AG09319 (cell line): ENCODE measurements at places on chromosomes 7 and 10.

DNA sequence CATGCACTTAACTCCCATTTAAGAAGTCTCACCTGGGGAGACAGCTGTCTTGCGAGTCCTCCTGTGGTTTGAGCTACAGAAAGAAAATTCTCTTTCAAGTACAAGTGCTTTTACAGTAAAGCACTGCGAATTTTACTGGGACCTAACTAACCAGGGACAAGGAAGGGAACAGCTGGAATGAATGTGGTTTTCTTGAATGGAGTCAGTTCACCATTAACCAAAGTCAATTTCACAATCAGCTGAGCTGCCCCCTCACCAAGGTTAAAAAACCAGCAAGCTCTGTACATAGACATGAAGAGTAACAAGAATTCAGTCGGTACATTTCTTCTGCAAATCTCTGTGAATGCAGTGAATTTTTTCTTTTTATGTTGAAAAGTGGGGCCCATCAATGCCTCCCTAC is 56.3 kb downstream of the GFRA1 start:
- no peak for DNase-seq

GRCh38 chr10:44397476-44398225 is 12.8 kb upstream of the CXCL12 start:
- DNase-seq: no peak

DNA sequence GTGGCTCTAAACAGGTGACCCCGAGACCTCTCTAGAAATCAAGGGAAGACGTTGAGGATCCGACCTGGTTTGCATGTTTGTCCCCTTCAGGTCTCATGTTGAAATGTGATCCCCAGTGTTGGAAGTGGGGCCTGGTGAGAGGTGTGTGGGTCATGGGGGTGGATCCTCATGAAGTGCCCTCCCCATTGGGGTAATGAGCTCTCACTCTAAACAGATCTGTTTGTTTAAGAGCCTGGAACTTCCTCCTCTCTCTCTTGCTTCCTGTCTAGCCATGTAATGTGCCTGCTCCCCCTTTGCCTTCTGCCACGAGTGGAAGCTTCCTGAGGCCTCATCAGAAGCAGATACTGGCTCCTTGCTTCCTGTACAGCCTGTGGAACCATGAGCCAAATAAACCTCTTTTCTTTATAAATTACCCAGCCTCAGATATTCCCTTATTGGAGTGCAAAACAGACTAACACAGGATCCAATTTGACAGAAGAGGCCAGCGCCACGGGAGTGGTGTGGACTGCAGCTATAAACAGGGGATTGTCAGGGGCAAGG is 10.8 kb upstream of the POLM start:
- DNase-seq: no peak

GRCh38 chr7:101558742-101559325 is 70.3 kb downstream of the MYL10 start:
- DNase-seq: no peak

- no peak for DNase-seq
Measured at GRCh38 chr7:84536271-84536870, 341.8 kb upstream of the SEMA3A start.

DNA sequence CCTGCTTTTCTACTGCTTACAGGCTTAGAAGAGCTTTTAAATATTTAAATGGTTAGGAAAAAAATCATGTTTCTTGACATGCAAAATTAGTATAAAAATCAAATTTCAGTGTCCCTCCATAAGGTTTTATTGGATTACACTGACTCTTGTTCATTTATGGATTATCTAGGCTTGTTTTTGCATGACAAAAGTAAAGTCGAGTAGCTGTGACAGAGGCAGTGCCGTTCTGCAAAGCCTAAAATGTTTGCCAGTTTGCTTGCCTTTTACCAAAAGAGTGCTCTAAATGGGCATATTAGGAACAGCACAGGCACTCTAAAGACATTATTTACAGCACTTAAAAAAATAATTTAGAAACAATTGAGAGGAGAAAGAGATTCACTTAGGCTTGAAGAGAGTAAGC is 139.6 kb downstream of the TSPAN12 start:
- DNase-seq: no peak

DNA sequence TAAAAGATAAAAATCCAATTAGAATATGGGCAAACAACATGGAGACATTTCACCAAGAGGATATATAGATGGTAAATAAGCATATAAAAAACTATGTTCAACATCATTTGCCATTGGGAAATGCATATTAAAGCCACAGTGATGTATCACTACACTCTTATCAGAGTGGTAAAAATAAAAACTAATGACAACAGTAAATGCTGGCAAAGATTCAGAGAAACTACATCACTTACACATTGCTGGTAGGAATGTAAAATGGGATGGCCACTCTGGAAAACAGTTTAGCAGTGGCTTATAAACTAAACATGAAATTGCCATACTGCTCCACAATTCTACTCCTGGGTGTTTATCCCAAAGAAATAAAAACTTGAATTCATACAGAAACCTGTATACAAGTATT is 59.2 kb downstream of the CROT start:
- no peak for DNase-seq
